K562 (cell line): ENCODE measurements at places on chromosomes 5 and 9. TPM values are rescaled to one million over a fixed set of nuclear protein-coding genes. Genes with fewer than 3 reads are reported as not detected.

DNA sequence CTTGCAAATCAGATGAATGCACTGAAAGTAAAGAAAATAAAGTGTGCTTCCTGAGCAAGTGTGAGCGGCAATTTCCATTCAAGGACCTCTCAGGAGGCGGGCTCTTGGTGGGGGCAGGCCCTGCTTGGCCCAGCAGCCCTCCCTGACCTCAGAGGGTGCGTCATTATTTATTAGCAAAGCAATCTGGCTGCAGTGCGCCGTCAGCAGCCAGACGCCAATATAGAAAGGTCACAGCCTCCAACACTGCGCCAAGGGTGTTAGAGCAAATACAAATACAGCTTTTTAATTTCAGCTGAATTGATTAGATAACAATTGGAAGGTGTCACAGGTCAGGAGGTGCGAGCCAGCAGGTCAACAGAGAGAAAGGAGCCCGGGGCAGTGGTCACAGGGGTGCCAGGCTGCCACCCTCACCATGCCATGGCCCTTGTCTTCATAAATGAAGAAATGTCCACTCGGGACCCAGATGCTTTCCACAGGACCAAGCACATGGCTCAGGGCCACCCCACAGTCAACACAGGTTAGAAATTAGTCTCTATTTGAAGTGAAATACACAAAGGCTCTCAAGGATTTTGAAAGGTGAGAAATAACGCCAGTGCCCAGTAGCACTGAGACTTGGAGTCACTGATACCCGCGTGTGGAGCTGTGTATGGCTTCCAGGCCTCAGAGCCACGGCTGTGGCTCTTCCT lies 309.8 kb downstream of the IRX2 start:
- DNase-seq, result no peak

DNA sequence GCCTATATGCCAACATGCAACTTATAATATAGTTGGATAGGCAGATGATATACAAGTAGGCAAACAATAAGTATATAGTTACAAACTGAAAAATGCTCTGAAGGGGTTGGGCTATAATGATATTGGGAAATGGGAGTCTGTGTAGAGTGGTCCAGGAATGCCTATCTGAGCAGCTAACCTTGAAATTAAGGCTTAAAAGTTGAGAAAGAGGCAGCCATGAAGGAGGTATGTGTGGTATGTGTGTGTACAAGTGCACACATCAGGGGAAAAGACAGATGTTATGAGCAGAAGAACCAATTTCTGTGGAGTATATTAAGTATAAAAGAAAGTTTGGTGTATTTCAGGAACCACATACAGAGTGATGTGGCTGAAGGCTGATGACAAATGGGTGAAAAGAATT lies 154.9 kb upstream of the PAPPA start:
- DNase-seq, result no peak

DNA sequence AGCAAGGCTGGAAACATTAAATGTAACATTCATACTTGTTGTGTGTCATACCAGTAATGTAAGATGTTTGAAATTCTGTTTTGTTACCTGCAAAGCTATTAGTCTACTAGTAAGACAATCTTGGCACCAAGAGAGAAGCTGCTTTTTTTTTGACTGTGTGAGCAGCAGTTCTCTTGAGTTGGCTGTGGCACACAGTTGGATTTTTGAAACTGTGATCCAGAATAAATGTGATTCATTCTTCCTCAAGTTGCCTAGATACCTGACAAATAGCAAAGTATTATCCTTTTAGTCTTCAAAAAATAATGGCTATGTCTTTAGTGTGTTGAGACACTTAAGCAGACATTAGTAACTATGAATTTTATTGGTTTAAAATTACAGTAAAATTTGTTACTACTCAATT lies 57.2 kb upstream of the HAPLN1 start:
- no peak for DNase-seq

MEIKIN gene
- total RNA-seq, result not detected in 2 replicates
